A549 treated with AZD2906 at 1 μM for 4 hours (cell line): ENCODE measurements at places on chromosomes 6 and 20. TPM values are rescaled to one million over a fixed set of nuclear protein-coding genes. Genes with fewer than 3 reads are reported as not detected.

The RUNX2 gene
- 1.1 to 1.5 TPM (median 1.3 TPM) in 5 replicates for total RNA-seq

The SPATS1 gene
- total RNA-seq: not detected in 5 replicates

The SNAI1 gene
- total RNA-seq: 8.2 to 12.9 TPM (median 11.8 TPM) in 5 replicates

The ID4 gene
- 0.48 to 1.0 TPM (median 0.86 TPM) in 5 replicates for total RNA-seq

The SRSF12 gene
- 1.2 to 2.3 TPM (median 1.9 TPM) in 5 replicates for total RNA-seq

The TUBB2B gene
- total RNA-seq: 14.7 to 16.0 TPM (median 15.4 TPM) in 5 replicates

The EIF6 gene
- 396 to 456 TPM (median 432 TPM) in 5 replicates for total RNA-seq

The DNMT3B gene
- 3.1 to 4.3 TPM (median 3.9 TPM) in 5 replicates for total RNA-seq

The PHACTR3 gene
- 0.37 to 0.52 TPM (median 0.45 TPM) in 5 replicates for total RNA-seq

The EDN1 gene
- total RNA-seq: 37.5 to 43.6 TPM (median 39.0 TPM) in 5 replicates

The ULBP1 gene
- 0.75 to 1.00 TPM (median 0.93 TPM) in 5 replicates for total RNA-seq

The GJA10 gene
- total RNA-seq: not detected in 5 replicates

The ZSWIM3 gene
- total RNA-seq: 1.6 to 2.2 TPM (median 1.7 TPM) in 5 replicates

The SLC22A2 gene
- not detected in 5 replicates for total RNA-seq

The OR2H1 gene
- total RNA-seq: not detected in 5 replicates

The GABRR1 gene
- total RNA-seq: not detected in 5 replicates

The CAGE1 gene
- total RNA-seq: 0.02 to 0.03 TPM in 2 of 5 replicates, not detected in the others

The FKBP1C gene
- total RNA-seq: 2.0 to 2.3 TPM (median 2.1 TPM) in 5 replicates

The EEF1A2 gene
- total RNA-seq: 138 to 177 TPM (median 153 TPM) in 5 replicates

The ESR1 gene
- total RNA-seq: not detected in 5 replicates

The DNPH1 gene
- 77.7 to 112 TPM (median 101 TPM) in 5 replicates for total RNA-seq

The CALHM4 gene
- not detected in 5 replicates for total RNA-seq

The MYB gene
- total RNA-seq: 0.64 to 0.89 TPM (median 0.64 TPM) in 5 replicates

The THEMIS gene
- total RNA-seq: not detected in 5 replicates

The UBE3D gene
- total RNA-seq: 2.8 to 3.7 TPM (median 2.9 TPM) in 5 replicates

The PNPLA1 gene
- total RNA-seq: not detected in 5 replicates

The GUCA1A gene
- not detected in 5 replicates for total RNA-seq

The TTK gene
- 15.2 to 20.9 TPM (median 17.8 TPM) in 5 replicates for total RNA-seq

The C20orf173 gene
- not detected in 5 replicates for total RNA-seq

The LTA gene
- 0.07 to 0.23 TPM (median 0.08 TPM) in 3 of 5 replicates, not detected in the others for total RNA-seq
